ENCODE measurements at places on chromosomes 5 and 9. TPM values are rescaled to one million over a fixed set of nuclear protein-coding genes. Genes with fewer than 3 reads are reported as not detected.
A peak's percentile ranks its signal among the peaks of the same experiment; 100 is the strongest.

DNA sequence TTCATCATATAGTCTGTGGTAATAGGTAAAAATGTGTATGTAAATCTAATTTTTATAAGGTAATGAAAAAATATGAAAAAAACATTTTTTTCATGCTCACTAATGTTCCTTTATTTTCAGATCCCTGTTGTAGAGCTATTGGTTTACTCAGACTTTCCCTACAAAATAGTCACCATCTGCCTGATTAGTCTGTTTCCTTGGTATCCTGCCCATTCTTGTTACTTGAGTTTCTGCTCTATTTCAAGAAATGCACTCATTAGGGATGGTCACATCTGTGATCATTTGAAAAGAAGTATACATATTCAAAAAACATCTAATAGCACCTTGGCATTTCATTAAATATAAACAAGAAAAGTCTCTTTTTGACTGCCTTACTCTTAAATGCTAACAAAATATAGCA lies 21.6 kb upstream of the RASA1 start:
- DNase-seq = no peak

GRCh38 chr5:154202379-154203260 lies 12.1 kb downstream of the GALNT10 start:
- DNase-seq = peak; percentile 24

PCDHGC3 gene
- polyA plus RNA-seq = not detected

- DNase-seq = no peak
These were observed 84.4 kb downstream of the CDH18 start for GRCh38 chr5:19903611-19904010.

PIP5KL1 gene
- not detected for polyA plus RNA-seq

TLR4 gene
- 0.68 TPM for polyA plus RNA-seq

GRCh38 chr9:137255448-137256114 lies 454 bp downstream of the NELFB start:
- DNase-seq = no peak

C5orf52 gene
- not detected for polyA plus RNA-seq

DNA sequence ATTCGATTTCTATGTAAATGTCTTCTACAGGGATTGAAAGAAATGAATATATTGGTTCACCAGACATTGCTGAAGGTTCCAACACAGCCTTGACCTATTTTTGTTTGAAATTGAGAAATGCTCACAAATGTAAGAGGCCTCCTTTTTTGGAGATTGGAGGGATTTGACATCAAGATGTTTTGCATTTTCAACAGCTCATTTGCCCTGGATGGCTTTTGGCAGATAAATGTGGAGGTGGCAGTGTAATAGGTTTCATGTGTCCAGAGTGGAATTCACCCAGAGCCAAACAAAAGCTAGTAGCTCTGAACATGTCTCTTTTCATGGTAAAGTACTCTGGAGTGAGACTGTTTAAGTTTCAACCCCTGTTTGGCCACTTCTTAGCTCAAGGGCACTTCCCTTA lies 77.3 kb downstream of the PALM2AKAP2 start:
- no peak for DNase-seq

Data from naive B cell (primary cell).